ENCODE measurements at places on chromosomes 6 and 20.

- peak; percentile 84 for DNase-seq
Measured at GRCh38 chr6:107064579-107065065, 36.6 kb downstream of the MTRES1 start.

GRCh38 chr6:56729719-56730118 lies 87.0 kb upstream of the DST start:
- DNase-seq: peak; percentile 75

DNA sequence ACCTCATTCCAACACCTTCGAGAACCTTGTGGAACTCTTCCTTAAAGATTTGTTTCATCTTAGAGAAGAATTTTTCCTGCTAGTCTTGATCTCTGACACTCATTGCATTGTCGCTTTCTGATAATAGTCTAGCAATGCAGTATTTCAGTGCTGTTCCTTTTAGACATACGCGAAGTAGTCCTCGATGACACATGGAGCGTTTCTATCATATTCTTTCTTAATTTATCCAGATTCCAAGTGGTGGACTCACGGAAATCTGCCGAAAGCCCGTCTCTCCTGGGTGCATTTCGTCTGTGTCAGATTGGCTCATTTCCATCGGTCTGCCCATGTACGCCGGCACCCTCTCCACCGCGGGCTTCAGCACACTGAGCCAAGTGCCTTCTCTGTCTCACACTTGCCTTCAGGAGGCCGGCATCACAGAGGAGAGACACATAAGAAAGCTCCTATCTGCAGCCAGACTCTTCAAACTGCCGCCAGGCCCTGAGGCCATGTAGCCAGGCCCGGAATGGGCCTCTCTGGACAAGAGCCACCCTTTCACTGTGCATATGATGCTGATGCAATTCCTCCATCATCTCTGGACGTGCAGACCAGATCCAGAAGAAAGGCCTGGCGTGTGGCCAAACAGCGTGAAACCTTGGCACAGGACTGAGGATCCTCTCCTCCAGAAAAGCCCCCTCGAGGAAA lies 198.6 kb upstream of the UST start:
- DNase-seq: no peak

- DNase-seq: peak; percentile 71
Measured at GRCh38 chr6:81606965-81607381, 145.5 kb downstream of the TENT5A start.

DNA sequence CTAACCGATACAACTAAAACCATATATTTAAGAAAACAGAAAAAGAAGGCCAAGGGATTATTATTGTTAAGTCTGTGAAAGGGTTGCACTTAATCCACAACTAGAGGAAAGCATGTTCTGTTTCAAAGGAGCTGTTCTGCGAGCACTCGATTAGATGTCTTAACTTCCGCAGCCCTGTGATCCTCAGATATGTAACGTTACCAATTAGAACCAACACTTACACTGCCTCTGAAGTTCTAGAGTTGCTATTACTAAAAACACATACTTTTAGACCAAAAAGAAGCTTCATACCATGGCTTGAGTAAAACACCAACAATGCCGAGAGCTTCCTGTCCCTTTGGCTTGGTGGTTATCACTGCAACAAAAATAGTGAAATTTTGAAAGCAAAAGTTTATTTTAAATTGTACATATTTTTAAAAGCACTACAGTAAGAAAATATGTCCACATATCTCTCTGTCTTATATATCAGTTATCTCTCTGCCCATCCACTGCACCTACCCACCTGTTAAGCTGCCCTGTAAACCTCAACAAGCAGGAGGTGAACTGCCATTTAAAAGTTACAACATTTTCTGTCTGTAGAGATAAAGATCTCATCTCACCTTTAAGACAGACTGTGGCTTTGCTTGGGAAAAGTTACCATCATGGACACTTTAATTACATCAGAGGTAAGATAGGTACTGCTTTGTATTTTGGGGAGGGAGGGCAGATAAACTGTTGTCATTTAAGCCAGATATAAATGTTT lies 7.1 kb upstream of the DUSP22 start:
- no peak for DNase-seq

DNA sequence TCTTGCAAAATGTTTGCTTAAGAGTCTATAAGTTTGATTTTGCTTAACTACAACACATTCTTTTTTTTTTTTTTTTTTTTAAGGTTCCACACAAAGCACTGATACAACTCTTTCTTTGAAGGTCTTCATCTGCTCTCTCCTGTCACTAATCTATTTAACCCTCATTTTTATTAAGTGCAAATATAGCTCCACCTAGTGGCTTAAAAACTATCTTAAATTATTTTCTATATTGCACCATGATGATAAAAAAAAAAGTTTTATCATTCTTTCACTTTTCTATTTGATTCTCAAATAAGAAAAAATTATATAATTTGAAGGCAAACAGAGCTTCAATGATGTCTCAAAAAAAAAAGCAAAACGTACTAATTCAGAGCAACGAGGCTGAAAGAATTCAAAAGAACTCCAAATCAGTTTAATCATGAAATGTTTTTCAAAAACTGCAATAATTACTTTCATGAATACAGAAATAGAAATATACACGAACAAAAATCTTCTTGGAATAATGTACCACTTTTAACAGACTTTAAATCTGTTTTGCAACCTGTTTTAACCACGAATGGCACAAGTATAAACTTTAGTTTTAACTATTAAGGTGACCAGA lies 12.8 kb downstream of the ESF1 start:
- peak; percentile 33 for DNase-seq

DNA sequence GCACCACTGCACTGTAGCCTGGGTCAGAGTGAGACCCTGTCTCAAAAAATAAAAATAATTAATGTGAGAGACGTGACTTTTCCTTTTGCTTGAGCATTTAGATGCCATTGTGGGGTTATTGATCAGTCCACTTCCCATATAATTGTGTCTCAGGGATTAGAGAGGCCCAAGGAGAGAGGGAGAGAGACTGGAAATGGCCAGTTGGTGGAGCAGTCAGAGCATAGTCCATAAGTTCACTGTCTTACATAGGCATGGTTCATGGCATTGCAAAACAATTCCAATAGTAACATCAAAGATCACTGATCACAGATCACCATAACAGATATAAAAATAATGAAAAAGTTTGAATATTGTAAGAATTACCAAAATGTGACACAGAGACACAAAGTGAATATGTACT lies 15.2 kb upstream of the SDHAF4 start:
- DNase-seq: no peak

DNA sequence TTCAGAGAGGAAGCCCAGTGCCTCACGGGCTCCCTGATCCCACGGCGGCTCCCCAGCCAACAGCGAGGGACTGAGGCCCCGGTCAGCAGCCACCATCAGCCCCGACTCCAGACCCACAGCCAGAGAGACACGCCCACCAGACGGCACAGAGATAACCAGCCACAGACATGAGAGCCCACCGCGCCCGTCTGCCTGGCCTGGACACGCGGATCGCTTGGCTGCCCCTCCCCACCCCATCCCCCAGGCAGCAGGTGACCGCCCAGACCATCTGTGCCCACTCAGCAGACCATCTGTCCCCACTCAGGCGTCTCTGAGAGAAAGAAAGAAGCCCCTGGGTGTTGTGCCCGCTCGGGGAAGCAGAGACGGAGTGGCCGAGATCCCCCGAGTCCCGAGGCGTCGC lies 55.5 kb upstream of the CHRNA4 start:
- DNase-seq: no peak

- no peak for DNase-seq
Measured at GRCh38 chr6:128487055-128487454, 33.3 kb downstream of the PTPRK start.

DNA sequence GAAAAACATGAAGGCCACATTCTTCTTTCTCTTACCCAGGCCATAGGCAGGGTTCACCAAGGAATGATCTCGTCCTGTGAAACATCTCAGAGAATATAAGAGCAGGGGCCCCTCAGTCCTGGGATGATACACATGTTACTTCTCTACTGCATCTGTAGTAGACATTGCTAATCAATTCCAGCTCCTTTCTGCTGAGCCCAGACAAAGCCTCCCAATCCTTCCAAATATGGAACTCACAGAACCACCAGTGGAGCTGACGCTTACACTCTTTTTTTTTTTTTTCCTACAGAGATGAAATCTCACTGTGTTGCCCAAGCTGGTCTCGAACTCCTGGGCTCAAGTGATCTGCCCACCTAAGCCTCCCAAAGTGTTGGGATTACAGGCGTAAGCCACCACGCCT lies 9.1 kb downstream of the SNTA1 start:
- DNase-seq: no peak

- no peak for DNase-seq
Measured at GRCh38 chr6:148347441-148348054, 4.9 kb downstream of the SASH1 start.

- DNase-seq: no peak
Measured at GRCh38 chr6:47129129-47129528, 87.0 kb upstream of the ADGRF1 start.

DNA sequence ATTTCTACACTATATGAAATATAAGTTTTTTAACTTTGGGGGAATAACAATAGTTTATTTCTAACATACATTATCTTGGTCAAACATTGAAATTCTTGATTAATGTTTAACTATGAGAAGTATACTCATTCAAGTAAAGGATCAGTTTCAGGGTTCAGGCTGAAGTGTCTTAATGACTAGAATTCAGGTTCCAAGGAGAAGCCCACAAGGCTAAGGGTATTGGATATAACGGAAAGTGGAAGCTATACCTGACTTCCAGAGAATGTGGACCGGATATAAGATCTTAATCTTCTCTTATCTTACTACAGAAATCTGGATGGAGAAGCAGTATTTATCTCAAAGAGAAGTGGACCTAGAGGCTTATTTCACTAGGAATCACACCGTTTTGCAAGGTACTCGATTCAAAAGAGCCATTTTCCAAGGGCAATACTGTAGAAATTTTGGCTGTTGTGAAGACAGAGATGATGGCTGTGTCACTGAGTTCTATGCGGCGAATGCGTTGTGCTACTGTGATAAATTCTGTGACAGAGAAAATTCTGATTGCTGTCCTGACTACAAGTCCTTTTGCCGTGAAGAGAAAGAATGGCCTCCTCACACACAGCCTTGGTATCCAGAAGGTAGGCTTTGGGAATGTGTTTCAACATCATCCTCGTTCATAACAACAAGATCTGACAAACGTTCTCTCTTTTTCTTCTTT lies at the start of gene TINAG:
Gene TINAG, plus strand, starts transcription at position 153 of the 697 bp plus-strand sequence. Its CDS starts 110 bp downstream, at position 263.
- DNase-seq: no peak

GRCh38 chr6:109840034-109840433 lies 138.1 kb upstream of the GPR6 start:
- DNase-seq: no peak

GRCh38 chr20:3227936-3228749 lies 10.8 kb downstream of the SLC4A11 start:
- no peak for DNase-seq

DNA sequence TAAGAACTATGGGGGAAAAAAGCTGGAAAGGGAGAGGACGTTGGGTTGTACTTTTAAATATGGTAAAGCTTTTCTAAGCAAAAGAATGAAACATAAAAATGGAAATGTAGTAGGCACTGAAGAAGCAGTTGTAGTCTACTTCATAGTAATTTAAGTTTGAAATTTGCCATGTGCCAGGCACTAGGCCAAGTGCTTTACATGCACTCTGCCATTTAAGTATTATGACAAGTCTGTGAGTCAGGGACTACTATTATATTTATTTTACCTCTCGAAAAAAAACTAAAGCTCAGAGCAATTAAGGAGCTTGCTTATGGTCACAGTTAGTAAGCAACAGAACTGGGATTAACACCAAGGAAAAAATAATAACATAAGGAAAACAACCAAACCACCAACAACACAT lies 257.8 kb downstream of the GMDS start:
- peak; percentile 70 for DNase-seq

- DNase-seq: no peak
Measured at GRCh38 chr6:41411961-41412360, 76.6 kb downstream of the NCR2 start.

GRCh38 chr20:35561268-35561667 lies 19.4 kb downstream of the ERGIC3 start:
- peak; percentile 59 for DNase-seq

GRCh38 chr6:44202332-44202971 lies 14.3 kb upstream of the MYMX start:
- no peak for DNase-seq

GRCh38 chr6:4506792-4507191 lies 269.4 kb upstream of the CDYL start:
- no peak for DNase-seq

- no peak for DNase-seq
Measured at GRCh38 chr6:116419069-116419786, 41.9 kb upstream of the CALHM6 start.

GRCh38 chr20:11350126-11351005 lies 567.3 kb upstream of the BTBD3 start:
- DNase-seq: peak; percentile 89

DNA sequence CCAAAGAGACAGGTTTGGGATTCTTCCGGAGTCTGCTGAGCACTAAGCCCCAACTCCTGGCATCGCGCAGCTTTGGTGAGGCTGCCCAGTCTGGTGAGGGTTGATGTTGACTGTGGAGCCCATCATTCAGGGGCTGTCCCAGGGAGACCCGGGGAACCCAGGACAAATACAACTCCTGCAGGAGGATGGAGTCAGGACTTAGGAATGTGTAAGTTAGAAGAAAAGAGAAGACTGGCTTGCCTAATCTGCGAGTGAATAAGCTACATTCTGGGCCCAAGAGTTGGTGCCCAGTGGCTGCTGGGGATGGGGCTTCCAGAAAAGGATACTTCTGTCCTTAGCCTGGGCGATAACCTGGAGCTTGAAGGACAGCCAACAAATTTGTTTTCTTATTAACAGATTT lies 47.9 kb downstream of the STK35 start:
- peak; percentile 67 for DNase-seq

GRCh38 chr6:85680388-85680787 lies 37.7 kb upstream of the SYNCRIP start:
- DNase-seq: no peak

DNA sequence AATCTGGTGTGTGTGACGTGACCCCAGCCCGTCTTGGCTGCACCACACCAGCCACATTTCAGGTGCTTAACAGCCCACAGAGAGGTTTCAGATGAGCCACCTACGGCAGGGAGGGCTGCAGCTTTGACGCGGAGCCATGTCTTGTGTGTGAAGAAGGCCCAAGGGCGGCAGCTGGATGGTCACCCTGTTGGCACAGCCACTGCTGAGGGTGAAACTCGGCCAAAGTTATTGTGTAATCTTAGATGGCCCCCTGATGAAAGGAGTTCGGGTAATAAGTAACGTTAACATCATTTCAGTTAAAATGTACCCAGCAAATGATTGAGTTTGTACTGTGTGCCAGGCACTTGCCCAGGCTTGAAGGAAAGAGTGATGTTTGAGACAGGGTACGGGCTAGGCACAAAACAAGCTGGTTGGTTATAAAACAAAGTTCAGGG lies 97.2 kb downstream of the SSR1 start:
- DNase-seq: no peak

- no peak for DNase-seq
Measured at GRCh38 chr20:13442986-13443385, 195.7 kb downstream of the TASP1 start.

DNA sequence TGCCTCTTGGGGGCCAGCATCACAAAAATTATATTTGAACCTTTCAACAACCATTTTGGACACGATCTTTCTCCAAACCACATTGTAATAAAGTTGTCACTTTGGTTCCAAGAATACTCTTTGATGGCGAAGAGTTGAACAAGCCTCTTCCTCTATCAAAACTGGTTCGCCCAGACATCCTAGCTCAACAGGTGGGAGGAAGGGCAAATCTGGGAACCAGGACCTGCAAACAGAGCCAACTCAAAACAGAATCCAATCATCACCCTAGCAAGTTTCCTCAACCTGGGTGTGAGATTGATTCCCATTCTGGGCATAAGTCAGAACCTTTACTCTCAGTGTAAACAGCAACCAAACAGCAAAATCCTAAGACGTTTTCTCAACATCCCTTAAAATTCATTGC lies 141.2 kb upstream of the RREB1 start:
- DNase-seq: no peak

- no peak for DNase-seq
Measured at GRCh38 chr20:36230019-36230418, 6.3 kb upstream of the AAR2 start.

All from iris pigment epithelial cell (primary cell).